ENCODE measurements at places on chromosomes 1 and 21. TPM values are rescaled to one million over a fixed set of nuclear protein-coding genes. Genes with fewer than 3 reads are reported as not detected.

- DNase-seq: no peak
Observed at GRCh38 chr1:29237129-29237821, 953 bp downstream of the PTPRU start.

- no peak for DNase-seq
Observed at GRCh38 chr1:181151378-181152326, 63.2 kb downstream of the IER5 start.

- DNase-seq: no peak
Observed at GRCh38 chr21:35664683-35665082, 395.6 kb downstream of the SETD4 start.

DNA sequence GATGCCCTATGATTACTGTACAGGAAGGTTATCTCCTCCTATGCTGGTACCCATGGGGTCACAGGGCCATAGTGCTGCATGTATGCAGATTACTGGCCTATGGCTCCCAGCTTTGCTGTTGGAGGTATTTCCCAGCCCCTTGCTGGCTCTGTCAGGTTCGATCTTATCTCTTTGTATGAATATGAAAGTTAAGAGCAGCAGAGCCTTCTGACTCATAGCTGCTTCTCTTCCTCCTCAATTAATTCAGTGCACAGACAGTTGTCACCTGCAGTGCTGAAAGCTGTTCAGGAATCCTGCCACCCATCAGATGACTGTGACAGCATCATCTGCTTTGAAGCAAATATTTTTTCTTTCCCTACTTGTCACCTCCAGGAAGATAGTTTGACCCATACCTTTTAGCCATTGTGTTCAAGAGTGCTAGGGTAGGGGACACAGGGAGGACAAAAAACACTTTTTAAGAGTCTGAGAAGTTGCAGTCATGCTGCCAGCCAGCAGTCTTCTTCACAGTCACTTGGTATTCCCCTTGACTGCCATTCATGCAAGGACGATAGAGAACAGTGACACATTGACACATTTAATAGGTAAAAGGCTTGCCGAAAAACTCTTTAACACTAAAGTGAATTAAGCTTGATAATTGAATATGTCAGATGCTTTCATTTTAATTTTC is 73.1 kb downstream of the KIF1B start:
- no peak for DNase-seq

DNA sequence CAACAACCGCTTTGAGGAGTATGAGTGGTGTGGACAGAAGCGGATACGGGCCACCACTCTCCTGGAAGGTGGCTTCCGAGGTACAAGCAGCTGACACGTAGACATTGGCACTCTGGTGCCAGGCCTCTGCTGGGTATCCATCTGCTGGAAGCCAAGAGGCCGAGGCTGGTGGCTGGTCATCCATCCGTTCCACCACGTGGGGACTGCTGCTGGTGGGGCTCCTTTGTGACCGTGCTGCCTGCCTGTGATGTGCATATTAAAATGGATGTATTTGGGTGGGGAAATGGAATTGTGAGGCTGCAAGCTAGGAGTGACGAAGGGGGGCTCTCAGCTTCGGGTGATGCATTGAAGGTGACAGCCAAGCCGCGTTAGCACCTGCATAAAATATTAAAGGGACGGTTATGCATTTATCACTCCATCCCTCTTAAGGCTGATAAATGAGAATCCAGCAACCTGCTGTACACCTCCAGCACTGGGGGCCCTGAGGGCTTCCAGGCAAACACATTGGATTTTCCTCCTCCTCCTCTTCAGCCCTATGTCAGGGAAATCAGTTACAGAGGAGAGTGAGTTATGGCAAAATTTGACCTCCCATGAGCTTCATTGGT is 38.1 kb downstream of the TMEM53 start:
- DNase-seq: no peak

GRCh38 chr1:31335007-31335406 is 37.9 kb downstream of the FABP3 start:
- no peak for DNase-seq

DNA sequence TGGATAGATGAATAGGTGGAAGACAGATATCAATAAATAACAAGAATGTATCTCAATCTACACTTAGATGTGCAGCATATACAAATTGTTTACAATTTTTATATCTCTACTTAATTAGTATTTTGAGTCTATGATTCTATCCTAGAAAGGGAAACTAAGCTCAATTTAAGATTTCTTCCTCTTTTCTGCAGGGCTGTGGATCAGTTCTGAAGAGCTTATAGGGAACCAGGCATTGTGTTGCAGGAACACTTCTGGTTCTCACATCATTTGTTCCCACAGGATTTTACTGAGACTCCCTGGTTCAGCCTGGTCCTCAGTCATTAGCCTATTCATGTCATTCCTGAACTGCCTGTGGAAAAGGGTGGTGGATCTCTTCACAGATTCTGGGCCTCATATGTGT is 105.8 kb downstream of the TNFSF18 start:
- DNase-seq: no peak

- DNase-seq: no peak
Observed at GRCh38 chr1:33741749-33742148, 122.1 kb upstream of the HMGB4 start.

DNA sequence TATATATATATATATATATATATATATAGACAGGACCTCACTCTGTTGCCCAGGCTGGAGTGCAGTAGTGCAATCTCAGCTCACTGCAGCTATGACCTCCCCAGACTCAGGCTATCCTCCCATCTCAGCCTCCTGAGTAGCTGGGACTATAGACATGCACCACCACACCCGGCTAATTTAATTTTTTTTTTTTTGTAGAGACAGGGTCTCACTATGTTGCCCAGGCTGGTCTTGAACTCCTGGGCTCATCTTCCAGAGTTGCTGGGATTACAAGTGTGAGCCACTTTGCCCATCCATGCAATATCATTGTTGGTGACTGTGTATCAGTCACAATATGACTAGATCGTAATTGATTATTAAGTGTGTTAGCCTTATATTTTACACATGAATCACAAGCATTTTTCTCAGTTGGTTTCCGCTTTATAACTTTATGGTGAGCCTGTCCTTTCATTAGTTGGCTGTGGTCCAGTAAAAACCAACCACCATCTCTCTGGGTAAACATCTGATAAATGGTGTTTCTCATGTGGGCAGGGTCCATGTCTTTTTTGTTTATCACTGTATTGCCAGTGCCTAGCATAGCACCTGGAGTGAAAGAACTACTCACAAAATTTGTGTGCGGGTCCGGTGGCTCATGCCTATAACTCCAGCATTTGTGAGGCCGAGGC is 63.6 kb downstream of the MYOM3 start:
- DNase-seq: no peak

GRCh38 chr1:167943541-167943940 is 6.7 kb upstream of the MPC2 start:
- DNase-seq: no peak

DNA sequence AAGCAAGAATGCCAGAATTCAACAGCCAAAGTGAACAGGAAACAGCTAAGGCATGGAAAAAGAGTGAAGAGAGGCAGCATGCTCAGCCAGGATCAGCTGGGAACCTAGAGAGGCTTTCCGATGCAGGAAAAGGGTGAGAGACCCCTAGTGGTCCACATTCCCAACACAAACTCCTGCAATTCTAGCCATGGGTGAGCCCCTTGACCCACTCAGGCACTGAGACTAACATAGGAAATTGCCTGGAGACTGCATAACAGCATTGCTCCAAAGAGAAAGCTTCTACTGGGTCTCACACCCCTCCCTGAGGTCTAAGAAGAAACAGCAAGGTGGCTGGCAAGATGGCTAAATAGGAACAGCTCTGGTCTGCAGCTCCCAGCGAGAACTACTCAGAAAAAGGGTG is 123.2 kb downstream of the LHX8 start:
- no peak for DNase-seq

GRCh38 chr1:168424281-168424680 is 119.5 kb downstream of the XCL2 start:
- DNase-seq: no peak

DNA sequence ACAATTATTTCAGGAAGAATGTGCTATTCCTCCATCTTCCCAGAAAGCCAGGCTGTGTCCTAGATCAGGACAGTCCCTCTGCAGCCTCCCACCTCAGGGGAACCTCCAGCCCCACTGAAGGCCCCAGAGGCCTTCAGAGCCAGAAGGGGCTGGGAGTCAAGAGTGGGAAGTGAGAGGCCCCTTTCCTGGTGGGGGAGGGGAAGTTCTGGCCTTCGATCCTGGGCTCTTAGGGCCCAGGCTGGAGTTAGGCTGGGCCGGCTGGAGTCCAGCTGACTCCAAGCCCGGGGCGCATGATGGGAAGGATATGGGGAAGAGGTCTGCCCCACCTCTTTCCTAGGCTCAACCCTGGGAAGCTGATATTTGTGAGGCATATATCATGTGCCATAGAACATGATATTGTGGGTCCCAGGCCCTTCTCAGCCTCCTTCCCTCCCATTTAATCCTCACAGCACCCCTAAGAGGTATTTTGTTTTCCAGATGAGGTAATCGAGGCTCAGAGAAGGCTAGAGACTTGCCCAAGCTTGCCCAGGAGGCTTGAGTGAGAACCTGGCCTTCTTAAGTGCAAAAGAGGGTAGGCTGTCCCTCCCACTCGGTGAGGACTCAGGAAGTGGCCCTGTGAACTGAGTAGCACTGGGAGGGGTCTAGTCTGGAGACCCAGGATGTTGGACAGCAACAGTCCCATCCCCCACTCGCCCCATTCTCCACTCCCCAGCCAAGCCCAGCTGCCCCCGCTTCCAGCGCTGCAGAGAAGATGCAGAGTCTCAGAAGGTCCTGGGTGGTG is 18.6 kb upstream of the HSPG2 start:
- DNase-seq: no peak

GRCh38 chr1:58893257-58893869 is 109.5 kb upstream of the JUN start:
- DNase-seq: no peak

DNA sequence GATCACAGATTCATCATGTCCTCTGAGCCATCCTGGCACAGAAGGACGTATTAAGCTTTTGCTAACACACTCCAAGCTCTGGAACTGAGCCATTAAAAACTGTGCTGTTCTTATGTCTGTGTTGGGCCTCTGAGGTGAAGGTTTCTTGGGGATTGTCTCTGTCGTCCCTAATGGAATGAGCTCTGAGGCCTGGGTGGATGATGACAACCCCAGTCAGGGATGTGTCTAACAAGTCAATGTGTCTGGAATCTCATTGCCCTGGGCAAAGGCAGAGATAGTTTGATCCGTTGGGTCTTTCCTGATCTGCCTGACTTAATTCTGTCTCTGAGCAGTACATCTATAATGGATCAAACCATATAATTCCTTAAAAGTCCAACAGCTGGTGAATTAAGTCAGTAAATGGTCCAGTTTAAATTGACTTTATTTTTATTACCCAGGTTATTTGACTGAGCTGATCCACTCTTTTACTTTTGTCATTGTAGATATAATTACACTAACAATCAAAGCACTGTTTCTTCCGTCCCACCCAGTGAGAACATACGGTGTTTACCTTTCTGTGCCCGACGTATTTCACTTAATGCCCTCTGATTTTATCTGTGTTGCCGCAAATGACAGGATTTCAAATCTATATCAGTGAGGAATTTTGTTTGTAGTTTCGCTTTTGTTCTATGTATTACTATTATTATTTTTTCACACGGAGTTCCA is 38.8 kb upstream of the OR2B11 start:
- DNase-seq: no peak

DNA sequence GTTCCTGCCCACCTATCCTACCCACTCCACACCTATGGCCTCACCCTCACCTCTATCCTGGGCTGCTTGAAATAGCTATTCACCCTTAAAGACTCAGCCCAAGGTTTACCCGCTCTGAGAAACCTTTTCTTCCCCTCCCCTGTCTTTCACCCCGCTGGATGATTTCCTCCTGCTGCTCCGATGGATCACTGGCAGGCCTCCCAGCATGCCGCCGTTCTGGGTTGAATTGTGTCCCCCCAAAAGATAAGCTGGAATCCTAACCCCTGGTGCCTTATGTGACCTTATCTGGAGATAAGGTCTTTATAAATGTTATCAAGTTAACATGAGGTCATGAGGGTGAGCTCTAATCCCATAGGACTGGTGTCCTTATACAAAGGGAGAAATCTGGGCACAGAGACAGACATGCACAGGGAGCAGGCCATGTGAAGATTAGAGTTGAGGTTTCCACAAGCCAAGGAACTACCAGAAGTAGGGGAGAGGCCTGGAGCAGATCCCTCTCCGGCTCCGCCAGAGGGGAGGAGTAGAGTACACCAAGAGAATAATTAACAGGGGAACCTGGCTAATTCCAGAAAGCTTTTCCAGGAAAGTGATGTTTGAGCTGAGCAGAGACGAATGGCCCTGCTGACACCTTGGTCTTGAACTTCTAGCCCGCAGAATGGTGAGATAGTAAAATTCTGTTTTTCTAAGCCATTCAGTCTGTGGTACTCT is 110.0 kb upstream of the SERBP1 start:
- DNase-seq: no peak

GRCh38 chr1:226682871-226683814 is 55.9 kb downstream of the ITPKB start:
- DNase-seq: no peak

DNA sequence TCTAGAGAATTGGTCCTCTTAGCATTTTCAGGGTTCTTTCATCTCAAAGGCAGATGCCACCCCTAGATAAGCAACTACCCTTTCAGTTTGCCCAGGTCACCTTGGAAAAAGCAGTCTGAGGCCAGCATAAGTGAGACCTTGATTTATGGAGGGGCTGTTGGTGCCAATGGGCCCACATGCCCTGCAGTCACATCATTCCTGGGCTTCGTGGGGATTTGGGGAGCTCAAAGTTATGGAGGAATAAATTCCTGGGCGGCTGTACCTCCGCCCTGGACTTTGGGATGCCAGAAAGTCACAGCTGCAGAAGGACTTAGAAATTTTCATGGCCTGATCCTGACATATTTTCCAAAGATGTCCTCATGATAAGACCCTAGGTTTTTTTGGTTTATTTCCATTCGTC is 2.7 kb upstream of the SDHB start:
- DNase-seq: no peak

- DNase-seq: no peak
Observed at GRCh38 chr21:33212159-33212851, 17.4 kb upstream of the IFNAR2 start.

GRCh38 chr21:38147391-38147790 is 109.4 kb upstream of the KCNJ15 start:
- no peak for DNase-seq

The NUAK2 gene
- total RNA-seq: 1.1 TPM

The OR6N1 gene
- total RNA-seq: not detected

The IVL gene
- total RNA-seq: not detected

The ATP5PF gene
- total RNA-seq: 53.3 TPM

The KCNQ4 gene
- 1.7 TPM for total RNA-seq

The AK4 gene
- 11.9 TPM for total RNA-seq

The CAMK1G gene
- total RNA-seq: 7.3 TPM

The C1orf50 gene
- 10.0 TPM for total RNA-seq

The DPH2 gene
- total RNA-seq: 15.9 TPM

The ATP1A2 gene
- total RNA-seq: 47.1 TPM

The PSRC1 gene
- total RNA-seq: 11.4 TPM

The CNR2 gene
- not detected for total RNA-seq

All from occipital lobe (tissue), 3 donors.